CD4-positive, alpha-beta T cell treated with Interferon alpha-2 for 1 hour (primary cell): ENCODE measurements at places on chromosomes 5 and 9.
A peak's percentile ranks its signal among the peaks of the same experiment; 100 is the strongest.

DNA sequence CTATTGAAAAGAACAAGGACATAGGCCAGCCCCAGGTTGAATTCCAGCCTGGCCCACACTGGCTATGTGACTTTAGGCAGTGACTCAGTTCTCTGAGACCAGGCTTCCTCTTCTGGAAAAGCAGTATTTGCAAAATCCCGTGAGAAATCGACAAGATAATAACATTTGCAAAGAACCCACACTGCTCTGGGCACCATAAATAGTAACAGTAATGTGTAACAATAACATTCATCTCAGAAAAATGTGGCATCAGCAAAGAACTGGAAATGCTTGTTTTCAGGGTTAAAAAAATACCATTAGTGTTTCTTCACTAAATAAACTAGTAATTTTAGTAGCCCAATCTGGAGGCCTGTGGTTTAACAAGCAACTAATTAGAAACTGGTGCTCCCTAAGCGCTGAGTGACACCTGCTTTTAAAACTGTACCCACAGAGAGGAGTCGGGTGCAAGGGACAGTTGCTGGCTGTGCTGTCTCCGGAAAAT lies 148.4 kb downstream of the TTLL11 start:
- DNase-seq, result no peak

GRCh38 chr5:56291079-56291643 lies 58.0 kb upstream of the ANKRD55 start:
- DNase-seq, result no peak

DNA sequence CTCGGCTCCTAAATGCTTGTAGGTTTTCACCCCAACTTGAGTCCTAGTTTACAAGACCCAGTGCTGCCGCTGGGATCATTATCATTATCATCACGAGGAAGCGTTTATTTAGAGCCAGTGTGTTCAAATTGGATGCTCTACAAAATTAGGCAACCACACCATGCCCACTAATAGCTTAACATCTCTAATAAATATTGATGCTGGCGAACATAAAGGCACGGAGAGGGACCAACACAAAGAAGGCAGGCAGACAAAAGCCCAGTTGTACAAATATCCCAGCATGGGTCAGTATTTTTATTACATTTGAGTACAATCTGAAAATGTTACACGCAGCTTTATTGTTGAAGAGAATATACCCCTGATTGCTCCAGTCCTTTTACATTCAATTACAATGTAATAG lies 4.7 kb downstream of the CFAP77 start:
- no peak for DNase-seq

DNA sequence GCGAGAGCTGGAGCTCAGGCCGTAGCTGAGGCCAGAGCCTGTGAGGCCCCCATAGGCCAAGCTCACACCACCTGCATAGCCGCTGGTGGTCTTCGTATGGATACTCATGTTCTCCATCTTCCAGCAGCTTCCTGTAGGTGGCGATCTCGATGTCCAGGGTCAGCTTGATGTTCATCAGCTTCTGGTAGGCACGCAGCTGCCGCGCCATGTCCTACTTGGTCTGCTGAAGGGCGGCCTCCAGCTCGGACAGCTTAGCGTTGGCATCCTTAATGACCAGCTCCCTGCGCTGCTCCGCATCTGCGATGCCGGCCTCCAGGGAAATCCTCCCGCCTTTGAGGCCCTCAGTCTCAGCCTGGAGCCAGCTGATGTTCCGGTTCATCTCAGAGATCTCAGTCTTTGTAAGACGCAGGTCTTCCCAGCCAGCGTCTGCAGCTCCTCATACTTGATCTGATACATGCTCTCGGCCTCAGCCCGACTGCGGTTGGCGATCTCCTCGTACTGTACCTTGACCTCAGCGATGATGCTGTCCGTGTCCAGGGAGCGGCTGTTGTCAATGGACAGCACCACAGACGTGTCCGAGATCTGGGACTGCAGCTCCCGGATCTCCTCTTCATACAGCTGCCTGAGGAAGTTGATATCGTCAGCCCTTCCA lies 172.1 kb downstream of the PPP2R2B start:
- no peak for DNase-seq

- no peak for DNase-seq
Measured at GRCh38 chr5:150758203-150758530, 650 bp downstream of the DCTN4 start.

DNA sequence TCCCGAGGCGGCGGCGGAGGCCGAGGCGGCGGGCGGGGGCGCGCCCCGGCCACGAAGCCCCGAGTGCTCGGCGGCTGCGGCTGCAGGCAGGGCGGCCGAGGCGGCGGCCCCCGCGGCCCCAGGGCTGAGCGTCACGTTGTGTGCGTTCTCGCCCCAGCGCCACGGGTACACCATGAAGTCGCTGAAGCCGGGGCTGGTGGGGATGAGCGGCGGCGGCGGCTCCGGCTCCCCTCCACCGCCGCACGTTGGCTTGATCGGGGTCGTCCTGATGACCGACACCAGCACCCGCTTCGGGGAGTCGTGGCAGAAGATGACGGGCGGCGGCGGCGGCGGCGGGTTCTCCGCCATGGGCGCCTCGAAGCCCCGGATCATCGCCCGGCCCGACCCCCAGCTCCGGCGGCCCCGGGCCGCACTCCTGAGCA lies 498 bp downstream of the ZNF367 start:
- DNase-seq, result no peak

- no peak for DNase-seq
Measured at GRCh38 chr5:178322736-178323540, 90.3 kb upstream of the PHYKPL start.

GRCh38 chr9:38276771-38277439 lies 115.6 kb upstream of the ALDH1B1 start:
- DNase-seq, result no peak

DNA sequence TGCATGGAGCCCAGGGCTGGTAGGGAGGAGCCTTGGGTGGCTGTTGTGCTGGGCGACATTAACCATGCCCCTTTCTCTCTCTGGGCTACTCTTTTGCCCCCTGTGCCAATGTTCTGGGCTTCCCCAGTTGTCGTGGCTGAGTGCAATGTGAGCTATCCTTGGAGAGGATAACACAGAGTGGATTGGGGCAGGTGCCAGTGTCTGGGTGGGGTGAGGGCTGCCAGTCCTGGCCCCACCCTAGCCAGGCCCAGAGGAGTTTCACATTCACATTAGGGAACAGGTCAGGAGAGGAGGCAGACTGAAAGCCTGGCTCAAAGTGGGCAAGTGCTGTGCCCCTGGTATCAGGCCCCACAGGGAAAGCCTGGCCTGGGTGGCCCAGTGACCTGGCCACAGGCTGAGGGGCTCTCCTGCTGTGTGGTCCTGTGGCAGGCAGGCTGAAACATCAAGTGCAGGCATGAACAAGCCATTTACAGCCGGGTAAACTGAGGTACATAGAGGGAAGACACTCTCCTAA lies 7.5 kb upstream of the NDST1 start:
- no peak for DNase-seq

DNA sequence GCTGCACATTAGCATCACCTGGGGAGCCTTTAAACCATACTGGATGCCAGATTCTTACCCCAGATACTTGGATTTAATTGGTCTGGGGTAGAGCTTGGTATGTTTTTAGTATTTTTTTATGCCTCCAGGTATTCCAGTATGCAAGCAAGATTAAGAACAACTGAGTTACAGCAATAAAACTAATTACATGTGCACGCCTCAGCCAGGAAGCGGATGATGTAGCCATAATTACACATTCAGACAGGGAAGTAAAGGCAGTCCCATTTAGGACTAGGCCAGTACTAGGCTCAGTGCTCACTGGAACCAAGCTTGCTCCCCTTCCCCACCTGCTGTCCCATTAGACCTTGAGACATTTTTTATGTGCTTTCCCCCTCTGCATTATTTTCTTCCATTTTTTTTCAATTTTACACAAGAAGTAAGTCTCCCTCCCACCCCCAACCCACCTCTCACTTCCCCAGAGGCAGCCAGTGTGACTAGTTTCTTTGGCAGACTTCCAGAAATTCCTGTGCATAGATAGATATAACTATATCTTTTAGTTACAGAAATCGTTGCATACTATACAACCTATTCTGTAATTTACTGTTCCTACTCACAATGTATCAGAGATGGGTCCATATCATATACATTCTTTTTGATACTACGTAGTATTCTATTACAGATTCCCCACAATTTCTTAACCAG lies 7.1 kb upstream of the GNAQ start:
- no peak for DNase-seq

GRCh38 chr9:132800038-132800648 lies 77.9 kb downstream of the AK8 start:
- DNase-seq, result peak; percentile 78

DNA sequence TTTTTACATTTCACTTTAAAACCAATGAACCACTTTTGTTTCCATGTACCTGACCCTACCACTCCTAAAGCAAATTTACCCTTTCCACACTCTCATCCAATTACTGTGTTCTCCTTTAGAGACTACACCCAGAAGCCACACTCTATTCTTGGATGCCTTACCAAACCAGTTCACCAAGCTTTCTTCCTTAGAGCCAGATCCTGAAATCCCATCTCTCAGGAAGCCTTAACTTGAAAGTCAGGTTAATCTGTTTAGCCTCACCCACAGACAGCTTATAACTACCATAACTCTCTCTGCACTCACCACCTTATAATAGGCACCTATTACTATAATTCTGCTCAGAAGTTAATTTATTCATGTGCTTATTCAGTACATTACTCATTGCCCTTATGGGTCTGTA lies 4.3 kb downstream of the CSNK1A1 start:
- DNase-seq, result no peak

GRCh38 chr9:75002422-75003023 lies 25.6 kb downstream of the CARNMT1 start:
- DNase-seq, result no peak

- DNase-seq, result no peak
Measured at GRCh38 chr5:117380316-117380715, 805.7 kb upstream of the SEMA6A start.

- DNase-seq, result no peak
Measured at GRCh38 chr5:50302815-50303490, 138.1 kb downstream of the EMB start.

GRCh38 chr5:121692158-121692557 lies 159.5 kb upstream of the FTMT start:
- DNase-seq, result no peak

DNA sequence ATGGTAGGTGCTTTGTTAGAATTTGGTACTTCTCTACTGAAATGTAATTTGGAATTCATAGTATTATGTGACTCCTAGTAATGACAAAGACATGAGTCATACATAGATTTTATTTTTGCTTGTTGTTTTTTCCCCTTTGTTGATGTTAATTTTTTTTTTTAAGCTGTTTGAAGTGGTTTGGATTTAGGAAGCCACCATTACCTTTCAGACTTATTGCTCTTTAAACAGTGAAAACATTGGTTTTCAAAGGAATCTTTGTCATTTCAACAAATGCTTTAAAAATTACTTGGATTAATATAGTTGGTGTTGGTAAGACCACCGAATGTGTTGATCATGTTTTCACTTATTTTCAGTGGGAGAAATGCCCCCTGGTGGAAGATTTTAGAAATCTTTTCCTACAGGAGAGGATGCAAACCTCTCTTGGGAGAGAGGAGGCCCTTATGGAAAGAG lies 170.1 kb upstream of the PITX1 start:
- no peak for DNase-seq

DNA sequence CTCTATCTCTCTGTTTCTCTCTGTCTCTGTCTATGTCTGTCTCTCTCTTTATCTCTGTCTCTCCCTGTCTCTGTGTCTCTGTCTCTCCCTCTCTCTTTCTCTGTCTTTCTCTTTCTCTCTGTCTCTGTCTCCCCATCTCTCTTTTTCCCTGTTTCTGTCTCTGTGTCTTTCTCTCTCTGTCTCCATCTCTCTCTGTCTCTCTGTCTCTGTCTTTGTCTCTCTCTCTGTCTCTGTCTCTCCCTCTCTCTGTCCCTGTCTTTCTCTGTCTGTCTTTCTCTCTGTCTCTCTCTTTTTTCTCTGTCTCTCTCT lies 2.1 kb upstream of the SLC6A19 start:
- no peak for DNase-seq

DNA sequence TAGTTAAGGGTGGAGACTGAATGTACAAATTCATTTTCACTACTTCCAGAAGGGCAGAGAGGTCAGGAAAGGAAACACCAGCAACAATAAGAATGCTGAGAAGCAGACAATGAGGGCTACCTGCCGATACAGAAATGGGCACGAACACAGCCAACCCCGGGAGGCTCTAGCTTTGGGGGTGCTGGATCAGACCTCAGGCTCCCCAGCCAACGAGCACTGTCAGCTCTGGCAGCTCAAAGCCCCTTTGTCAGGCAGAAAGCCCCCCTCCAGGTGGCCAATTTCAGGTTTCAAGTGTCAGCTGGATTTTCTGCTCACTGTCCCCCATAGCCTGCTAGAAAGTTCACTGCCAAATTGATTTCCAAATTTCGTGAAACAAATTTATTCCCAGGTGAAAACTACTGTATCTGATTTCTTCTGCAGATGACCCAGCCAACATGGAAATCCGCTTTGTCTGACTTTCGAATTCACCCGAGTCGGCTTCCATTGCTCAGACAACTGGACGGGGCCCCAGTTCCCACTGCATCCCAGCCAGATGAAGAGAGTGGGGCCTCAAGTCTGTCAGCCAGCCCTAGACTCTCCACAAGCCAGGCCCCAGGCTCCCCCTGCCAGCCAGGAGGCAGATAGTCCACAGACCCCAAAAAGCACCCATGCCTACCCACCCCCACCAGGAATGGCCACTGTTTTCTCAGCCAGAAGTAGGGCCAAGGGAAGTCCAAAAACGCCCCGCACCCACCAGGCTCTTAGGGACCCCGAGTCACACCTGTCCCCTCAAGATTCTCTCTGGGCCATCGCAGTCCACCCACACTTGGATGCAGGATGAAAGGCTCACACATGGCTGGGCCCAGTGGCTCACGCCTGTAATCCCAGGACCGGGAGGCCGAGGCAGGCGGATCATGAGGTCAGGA lies 96.5 kb upstream of the PHYKPL start:
- no peak for DNase-seq

GRCh38 chr5:4630031-4630430 lies 510.1 kb upstream of the ADAMTS16 start:
- DNase-seq, result no peak

DNA sequence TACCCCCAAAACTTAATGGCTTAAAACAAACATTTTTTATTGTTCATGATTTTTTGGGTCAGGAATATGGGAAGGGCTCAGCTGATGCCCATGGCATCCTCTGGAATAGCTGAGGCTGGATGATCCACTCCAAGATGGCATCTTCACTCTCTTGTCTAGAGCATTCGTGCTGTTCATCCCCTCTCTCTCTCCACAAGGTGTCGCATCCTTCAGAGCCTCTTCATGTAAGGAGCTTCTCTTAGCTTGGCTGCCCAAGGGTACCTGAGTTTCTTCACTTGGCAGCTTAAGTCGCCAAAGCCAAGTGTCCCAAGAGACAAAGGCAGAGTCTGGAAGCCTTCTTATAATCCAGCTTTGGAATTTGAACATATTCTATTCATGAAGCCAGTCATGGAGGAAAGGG lies 294.7 kb downstream of the CHSY3 start:
- DNase-seq, result no peak

- peak; percentile 65 for DNase-seq
Measured at GRCh38 chr9:126982215-126983002, 67.8 kb downstream of the RALGPS1 start.
